ENCODE measurements at places on chromosomes 5 and 9.
A peak's percentile ranks its signal among the peaks of the same experiment; 100 is the strongest.

DNA sequence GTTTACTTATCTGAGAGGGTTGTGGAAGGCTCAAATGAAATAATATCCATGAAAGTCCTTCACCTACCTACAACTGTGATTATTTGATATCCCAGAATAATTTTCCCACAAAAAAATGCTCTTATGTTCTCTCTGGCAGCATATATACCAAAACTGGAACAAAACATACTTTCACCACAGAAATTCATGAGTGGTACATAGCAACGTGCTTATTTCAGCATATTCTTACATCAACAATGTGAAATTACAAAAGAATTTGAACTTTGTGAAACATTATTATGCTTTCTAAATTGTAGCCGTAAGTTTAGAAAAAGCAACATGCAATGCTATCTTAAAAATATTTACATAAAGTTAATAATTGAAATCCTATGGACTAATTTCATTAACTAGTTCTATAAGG, 137.1 kb downstream of the GABRB2 start:
- DNase-seq: no peak

GRCh38 chr9:109349421-109349846, 28.6 kb upstream of the EPB41L4B start:
- DNase-seq: no peak

GRCh38 chr9:86185872-86186271, 73.6 kb downstream of the C9orf153 start:
- DNase-seq: no peak

DNA sequence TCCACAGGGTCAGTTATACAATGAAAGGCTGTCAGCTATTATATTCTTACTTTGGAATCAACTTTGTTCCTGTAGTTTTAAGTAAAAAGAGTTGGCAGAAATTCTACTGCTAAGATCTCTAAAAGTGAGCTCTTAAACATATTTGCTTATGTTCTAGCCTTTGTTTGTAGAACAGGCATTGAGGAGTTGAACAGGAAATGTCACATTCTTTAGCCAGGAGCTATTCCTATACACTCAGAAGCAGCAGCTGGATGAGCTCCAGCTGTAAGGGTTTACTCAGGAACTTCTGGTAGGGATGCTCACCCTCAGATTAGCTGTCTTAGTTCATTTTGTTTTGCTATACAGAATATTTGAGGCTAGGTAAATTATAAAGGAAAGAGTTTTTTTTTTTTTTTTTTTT, 22.4 kb upstream of the SPINK14 start:
- DNase-seq: peak; percentile 68

DNA sequence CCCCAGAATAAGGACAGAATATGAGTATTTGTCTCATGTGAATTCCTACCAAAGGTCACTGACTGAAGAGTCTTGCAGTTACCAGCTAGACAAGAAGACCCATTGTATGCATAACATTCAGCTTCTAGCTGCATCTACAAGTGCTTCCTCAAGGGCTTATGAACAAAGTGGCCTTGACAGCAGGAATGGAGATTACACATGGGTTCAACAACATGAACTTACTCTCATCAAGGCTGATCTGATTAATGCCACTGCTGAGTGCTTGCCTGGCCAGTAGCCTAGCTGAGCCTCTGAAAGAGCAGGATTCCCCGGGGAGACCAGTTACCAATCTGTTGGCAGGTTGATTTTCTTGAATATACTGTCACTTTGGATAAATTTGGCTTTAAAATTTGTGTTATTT, 76.7 kb upstream of the CHD1 start:
- DNase-seq: no peak

- no peak for DNase-seq
Observed at GRCh38 chr5:87599778-87600177, 187.0 kb upstream of the CCNH start.

GRCh38 chr5:73451224-73452130, 2.9 kb upstream of the FOXD1 start:
- no peak for DNase-seq

GRCh38 chr9:89441986-89442385, 55.9 kb downstream of the SEMA4D start:
- DNase-seq: no peak

- no peak for DNase-seq
Observed at GRCh38 chr5:59905188-59905587, 11.7 kb upstream of the PDE4D start.

DNA sequence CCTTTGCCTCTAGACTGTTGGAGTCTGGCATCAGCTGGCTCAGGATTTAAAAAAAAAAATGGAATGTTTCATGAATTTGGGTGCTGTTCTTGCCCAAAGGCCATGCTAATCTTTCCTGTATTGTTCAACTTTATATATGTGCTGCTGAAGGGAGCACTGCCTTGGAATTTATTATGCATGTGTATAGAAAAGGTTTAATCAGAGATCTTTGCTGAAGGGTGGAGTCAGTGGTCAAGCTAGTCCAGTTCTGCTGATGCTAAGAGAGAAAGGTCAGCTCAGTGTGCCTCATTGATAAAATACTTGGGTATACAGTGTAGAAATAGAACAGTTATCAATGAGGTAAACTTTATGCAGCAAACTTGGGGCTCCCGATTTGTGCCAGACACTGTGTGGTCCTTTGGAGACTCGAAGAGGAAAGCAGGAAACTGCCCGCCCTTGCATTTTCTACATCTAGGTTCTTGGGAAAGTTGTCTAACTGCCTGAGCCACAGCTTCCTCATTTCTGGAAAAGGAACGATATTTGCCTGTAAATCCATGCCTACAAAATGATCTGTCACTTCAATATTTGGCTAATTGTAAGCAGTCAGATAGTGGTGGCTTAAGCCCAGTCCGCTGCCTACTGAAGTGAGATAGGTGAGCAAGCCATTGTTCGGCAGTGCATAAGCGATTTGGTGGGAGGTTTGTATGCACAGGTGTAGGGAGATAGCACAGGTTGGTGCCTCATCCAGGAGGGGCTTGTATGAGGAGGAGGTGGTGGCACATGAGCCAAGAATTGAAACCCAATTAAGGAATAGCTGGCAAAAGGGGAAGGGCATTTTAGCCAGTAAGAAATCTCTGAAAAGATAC, 29.2 kb upstream of the GTF2H2C start:
- DNase-seq: no peak

DNA sequence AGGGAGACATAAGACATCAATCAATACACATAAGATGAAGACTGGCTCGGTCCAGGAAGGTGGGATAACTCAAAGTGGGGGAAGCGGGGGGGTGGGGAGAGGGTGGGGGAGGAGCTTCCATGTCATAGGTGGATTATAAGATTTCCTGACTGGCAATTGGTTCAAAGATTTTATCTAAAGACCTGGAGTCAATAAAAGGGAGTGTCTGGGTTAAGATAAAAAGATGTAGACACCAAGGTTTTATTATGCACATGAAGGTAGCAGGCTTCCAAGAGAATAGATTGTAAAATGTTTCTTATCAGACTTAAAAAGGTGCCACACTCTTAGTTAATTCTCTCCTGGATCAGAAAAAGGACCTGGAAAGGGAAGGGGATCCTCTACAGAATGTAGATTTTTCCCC, 25.6 kb upstream of the OTULINL start:
- no peak for DNase-seq

- no peak for DNase-seq
Observed at GRCh38 chr9:12194731-12195130, 498.5 kb upstream of the TYRP1 start.

- no peak for DNase-seq
Observed at GRCh38 chr5:157247267-157247666, 18.7 kb upstream of the CYFIP2 start.

DNA sequence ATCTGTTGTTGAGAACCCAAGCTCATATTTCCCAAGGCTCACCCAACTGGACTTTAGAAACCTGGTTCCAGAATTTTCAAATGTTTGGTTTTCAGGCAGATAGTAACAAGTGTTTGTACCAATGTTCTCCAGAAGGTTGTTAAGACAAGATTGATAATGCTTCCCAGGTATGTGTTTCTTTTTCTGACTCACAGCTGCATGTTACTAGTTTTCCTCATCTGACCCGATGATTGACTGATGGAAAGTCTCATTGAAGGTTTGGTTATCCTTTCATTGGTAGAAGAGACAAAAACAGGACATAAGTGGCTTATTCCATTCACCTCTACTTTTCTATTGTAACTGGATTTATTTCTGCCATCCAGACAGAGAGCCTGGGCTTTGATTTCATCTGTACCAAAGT, 10.4 kb downstream of the BASP1 start:
- no peak for DNase-seq

- no peak for DNase-seq
Observed at GRCh38 chr9:25397746-25398145, 280.5 kb downstream of the TUSC1 start.

GRCh38 chr5:135242021-135242865, 156.8 kb downstream of the MACROH2A1 start:
- DNase-seq: peak; percentile 47

- DNase-seq: no peak
Observed at GRCh38 chr5:18119156-18119785, 485.0 kb downstream of the TAF11L14 start.

GRCh38 chr9:24382566-24382965, 163.1 kb downstream of the IZUMO3 start:
- DNase-seq: no peak

- DNase-seq: no peak
Observed at GRCh38 chr5:160638161-160638742, 213.8 kb downstream of the ATP10B start.

DNA sequence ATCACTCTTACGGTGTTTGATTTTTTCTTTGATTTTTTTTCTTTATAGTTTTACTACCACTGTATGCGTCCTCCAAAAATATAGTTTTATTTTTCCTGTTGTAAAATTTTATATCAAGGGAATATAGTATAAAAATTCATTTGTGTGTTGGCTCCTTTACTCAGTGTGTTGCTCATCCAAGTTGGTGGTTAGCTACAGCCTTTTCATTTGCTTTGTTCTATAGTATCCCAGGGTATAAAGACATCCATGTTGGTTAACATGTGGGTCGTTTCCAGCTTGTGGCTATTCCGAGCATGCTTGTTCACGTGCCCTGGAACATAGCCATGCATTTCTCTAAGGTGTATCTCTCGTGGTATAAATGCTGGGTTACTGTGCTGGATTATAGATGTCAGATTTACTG, 54.8 kb upstream of the DAB2 start:
- DNase-seq: no peak

GRCh38 chr5:134887593-134888159, 13.5 kb downstream of the TXNDC15 start:
- no peak for DNase-seq

DNA sequence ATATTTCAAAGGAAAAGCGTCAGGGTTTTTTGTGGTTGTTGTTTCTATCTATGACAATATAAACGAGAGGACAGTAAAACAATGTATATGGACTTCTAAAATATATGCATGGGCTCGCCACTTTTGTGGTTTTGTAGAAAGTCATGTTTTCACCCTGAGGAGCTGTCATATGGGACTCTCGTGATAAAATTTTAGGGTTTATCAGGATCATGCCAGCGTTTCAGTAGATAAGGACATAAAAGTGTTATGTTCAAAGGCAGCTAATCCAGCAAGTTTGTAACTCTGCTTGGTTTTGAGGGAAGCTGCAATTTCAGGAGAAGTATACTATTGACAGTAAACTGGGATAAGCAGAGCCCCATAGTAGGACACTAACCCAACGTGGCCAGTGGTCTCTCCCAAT, 120.3 kb downstream of the CDC42SE2 start:
- DNase-seq: no peak

- no peak for DNase-seq
Observed at GRCh38 chr5:44881266-44881665, 72.5 kb downstream of the MRPS30 start.

DNA sequence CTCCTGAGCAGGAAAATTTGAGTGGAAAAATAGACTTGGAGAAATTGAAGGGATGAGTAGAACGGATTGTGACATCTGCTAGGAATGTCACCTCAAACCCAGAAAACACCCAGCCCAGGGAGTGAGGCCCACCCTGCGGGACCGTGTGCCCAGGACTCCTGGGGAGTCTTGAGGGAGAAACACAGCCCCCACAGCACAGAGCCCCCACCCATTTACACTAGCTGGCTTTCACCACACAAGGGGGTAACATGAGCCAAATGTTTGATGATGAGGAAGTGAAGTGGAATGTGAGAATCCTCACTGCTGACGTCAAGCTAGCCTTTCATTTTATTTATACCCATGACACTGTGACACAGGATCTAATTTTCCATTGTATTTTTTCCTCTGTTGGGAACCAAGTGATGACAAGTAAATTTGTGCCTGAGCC, 42.8 kb upstream of the PDE8B start:
- no peak for DNase-seq

DNA sequence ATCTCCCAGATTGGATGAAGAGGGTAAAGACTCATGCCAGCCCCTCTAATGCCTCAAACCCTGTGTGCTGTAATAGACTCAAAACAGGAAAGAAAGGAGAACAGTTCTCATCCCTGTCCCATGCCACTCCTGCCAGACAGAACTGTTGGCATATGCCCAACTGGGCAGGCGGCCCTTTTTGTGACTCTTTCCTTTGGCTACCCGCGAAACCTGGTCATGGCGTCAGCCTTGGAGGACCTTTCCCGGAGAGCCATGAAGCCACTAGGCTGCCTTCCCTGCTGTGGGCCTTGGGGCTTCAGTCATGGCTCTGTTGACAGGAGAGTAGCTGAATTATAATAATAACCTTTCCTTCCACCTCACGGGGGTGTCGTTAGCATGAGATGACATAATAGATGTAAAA, 75.9 kb upstream of the SEMA6A start:
- no peak for DNase-seq

DNA sequence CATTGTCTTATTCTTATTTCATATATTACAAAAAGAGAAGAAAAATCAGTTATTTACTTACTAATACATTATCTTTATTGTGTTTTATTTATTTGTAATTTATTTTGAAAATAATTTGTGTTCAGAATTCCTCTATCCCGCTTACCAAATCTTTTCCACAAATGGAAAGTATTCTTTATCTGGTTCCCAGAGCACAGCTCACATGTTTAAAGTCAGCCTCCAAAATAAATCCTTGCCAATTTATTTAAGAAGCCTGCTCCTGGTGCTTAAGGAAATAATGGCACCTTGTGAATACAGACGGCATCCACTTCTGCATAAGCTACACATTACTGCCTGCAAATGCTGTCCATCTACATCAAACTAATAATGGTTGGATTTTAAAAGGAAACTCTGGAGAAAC, 435.4 kb downstream of the MTRR start:
- no peak for DNase-seq

GRCh38 chr5:72634444-72634843, 127.2 kb upstream of the ZNF366 start:
- peak; percentile 10 for DNase-seq

DNA sequence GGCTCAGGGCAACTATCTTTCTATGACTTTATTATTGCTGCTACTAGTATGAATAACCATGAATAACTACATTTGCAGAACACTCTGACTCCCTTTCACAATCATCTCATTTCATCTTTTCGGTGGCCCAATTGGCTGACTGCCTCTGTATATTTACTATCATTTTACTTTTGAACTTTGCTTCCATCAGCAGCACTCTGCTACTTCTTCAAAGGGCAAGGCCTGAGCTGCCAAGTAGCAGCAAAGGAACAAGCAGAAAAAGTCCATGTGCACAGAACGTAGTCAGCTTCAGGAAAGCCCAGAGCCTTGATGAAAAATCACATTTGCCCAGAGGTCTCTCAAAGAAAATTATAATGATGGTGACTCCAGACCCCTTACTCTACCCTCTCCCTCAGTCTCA, 214.5 kb upstream of the PUM3 start:
- DNase-seq: no peak
